ENCODE measurements at places on chromosomes 12 and 14.

- DNase-seq, result peak; percentile 95
Observed at GRCh38 chr12:95003213-95003920, at the start of gene NDUFA12. NDUFA12 (minus strand) TSS chr12:95003697; CDS start chr12:95003680, 17 bp downstream.

- DNase-seq, result no peak
Observed at GRCh38 chr14:28515571-28515970, 251.0 kb upstream of the FOXG1 start.

DNA sequence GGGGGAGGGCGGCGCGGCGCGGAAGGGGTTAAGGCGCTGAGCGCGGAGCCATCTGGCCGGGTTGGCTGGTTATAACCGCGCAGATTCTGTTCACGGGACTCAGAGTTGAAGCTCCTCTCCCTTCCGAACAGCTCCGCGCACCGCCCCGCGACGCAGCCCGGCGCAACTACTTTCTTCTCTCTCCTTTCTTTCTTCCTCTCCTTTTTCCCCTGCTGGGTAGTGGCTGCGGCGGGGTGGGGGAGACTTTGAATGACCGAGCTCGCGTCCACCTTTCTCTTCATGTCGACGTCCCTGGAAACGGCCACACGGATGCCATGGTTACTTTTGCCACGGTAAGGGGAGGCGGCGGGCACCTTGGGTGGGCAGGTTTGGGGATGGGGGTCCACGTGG lies at the start of gene NTF3:
Gene NTF3, plus strand, starts transcription at position 98 of the 390 bp plus-strand sequence. Its CDS starts 217 bp downstream, at position 315.
- DNase-seq, result peak; percentile 34

GRCh38 chr14:96630281-96630680 lies 128.1 kb downstream of the PAPOLA start:
- DNase-seq, result no peak

DNA sequence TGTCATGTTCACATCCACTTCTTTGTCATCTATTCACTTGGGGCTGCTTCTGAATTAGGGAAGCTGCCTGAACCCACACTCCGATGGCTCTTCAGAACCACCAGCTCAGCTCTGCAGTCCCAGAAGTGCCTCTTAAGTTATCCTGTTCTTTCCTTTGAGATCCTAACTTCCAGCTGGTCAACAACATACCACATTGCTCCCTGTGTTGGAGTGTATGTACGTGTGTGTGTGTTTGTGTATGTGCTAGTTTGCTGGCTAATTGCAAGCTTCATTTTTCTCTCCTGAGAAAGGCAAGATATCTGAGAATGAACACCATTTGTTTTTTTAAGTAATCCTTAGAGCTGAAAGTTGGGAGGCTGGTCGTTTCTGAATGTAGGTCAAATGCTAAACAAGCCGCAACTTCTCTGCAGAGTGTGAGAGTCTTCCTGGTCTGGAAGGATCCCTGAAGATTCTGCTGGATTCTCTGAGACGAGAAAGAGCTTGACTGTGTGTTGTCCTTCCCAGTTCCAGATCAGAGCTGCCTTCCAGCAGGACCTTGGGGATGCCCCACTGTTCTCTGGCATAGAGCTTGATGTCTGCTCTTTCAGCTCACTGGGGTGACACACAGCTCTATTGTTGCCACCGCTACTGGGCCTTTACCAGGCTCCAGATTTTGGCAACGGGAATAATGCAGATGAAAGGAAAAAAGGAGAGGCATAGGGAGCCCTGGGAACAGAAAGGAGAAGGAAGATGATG lies 839 bp downstream of the GSG1 start:
- no peak for DNase-seq

GRCh38 chr12:47889040-47889439 lies 15.8 kb downstream of the VDR start:
- DNase-seq, result no peak
